ENCODE measurements at places on chromosomes 4 and X.
A peak's percentile ranks its signal among the peaks of the same experiment; 100 is the strongest.

DNA sequence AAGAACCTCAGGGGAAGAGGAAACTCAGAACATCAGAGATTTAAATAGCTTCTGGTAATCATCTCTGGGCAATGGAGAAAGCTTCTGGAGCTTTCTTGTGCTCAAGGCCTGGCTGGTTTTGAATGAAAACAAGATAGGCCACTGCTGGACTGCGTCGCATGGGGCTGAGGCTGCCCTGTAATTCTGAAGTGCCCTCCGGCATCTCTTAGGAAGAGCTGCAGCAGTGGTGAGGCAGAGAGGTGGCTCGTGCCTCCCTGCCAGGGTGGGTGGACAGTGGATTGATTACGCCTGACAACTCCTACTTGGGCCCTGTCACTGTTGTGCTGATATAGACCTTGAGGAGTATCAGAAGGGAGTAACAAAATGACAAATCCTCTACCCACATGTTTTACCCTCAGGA lies 279.7 kb downstream of the NR3C2 start:
- DNase-seq, result no peak

- no peak for DNase-seq
Measured at GRCh38 chr4:159428975-159429692, 326.3 kb downstream of the RAPGEF2 start.

DNA sequence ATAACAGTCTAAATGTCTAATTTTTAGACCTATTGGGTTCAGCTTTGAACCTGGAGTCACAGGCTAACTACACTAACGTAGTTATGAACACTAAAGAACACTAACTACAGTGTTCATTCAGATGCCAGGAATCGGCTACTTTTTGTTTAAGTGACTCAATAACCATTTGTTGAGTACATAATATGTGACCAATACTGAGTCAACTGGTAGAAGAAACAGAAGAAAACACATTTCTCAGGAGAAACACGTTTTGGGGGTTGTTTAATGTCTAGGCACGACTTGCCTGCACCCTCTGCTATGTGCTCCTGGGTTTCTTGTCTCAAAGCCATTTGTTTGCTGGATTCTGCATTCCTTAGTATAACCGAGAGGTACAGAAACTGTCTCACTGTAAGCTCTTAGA lies 18.6 kb upstream of the CLNK start:
- no peak for DNase-seq

DNA sequence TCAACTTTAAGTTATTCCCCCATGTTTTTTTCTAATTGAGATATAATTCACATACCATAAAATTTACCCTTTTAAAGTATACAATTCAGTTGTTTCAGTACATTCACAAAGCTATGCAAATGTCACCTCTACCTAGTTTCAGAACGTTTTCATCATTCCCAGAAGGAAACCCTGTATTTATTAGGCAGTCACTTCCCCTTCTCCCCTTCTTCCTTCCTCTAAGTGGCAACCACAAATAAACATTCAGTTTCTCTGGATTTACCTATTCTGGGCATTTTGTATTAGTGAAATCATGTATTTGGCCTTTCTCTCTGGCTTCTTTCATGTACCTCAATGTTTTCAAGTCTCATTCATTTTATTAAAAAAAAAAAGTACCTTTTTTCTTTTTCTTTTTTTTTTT lies 101.9 kb downstream of the TET2 start:
- DNase-seq, result no peak

DNA sequence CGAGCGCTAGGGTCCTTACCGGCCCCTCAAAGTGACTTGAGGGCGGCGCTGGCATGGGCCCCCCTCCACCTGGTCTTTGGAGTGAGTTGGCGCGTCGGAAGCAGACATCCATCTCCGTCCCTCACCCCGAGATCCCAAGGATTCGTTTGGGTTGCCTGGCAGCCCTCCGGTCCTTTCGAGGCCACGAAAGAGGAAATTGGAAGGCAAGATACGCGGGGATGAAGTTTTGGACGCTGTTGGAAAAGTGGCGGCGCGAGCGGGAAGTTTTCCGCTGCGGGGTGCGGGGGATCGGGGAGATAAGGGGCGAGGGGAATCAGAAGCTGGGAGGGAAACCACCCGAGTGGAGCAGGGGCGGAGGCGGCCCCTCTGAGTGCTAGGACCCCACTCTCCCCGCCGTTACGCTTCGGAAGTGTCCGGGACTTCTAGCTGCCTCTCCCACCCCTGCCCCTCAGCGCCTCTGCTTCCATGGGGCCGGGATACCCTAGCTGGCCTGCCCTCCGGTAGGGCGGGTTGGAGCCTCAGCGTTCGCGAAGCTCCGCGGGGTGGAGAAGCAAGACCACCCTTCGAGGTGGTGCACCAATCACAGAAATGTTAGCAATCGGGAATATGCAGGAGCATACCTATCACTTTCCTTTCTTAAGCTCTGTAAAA lies 57.8 kb downstream of the FRMPD3 start:
- no peak for DNase-seq

DNA sequence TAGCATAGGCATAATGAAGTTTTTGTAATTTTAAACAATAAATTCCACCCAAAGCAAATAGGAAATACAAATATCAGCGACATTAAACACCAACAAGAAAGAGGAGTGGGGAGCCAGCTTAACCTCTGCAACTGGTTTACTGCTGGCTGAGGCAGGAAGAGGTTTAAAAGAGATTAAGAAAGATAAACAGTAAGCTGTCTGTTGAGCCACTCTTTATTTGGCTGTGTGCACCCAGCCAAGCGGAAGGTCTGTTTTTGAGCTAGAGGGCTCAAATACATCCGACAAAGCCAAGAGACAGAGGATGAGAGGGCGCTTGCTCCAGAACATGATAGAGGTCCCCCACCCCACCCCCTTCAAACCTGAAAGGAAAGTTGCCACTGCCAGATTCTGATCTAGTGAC lies 191.4 kb downstream of the MGST2 start:
- DNase-seq, result no peak

DNA sequence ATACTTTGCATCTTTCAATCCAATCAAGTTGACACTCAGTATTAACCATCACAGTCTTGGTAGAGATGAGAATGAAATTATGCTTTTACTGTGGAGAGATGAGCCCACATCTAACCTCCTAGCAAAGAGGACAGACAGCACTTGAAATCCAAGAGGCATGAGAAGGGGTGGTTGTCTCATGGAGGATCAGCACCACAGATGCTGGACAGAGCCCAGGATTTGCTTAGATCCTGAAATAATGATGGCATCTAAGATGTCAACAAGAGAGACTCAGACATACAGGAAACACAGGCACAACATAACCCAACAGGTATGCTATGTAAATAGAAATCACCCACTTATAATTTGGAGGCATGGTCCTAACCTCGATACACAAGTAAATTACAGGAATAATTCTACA lies 74.3 kb upstream of the VCX2 start:
- DNase-seq, result no peak

DNA sequence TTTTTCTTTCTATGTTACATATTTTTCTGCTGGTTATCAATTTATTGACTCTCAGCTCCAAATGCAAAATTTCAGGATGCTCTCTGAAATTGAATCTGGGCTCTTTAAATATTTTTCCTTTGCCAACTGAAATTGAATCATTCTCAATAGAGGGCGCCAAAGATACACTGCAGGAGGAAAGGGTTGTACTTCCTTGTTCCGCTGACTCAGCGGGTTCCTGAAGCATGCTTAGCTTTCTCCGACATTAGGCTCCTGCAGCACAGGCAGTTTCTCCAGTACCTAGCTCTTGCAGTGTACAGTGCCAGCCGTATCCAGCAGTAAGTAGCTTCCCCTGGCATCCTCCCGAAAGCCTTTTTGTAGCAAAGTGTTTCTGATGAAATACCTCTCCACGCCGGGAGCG lies 28.8 kb upstream of the CFAP47 start:
- DNase-seq, result peak; percentile 2

- DNase-seq, result no peak
Measured at GRCh38 chrX:149711545-149712236, at the start of gene MAGEA11. Gene MAGEA11 (plus strand): TSS chrX:149712060. CDS start chrX:149713160, 1,100 bp downstream.

DNA sequence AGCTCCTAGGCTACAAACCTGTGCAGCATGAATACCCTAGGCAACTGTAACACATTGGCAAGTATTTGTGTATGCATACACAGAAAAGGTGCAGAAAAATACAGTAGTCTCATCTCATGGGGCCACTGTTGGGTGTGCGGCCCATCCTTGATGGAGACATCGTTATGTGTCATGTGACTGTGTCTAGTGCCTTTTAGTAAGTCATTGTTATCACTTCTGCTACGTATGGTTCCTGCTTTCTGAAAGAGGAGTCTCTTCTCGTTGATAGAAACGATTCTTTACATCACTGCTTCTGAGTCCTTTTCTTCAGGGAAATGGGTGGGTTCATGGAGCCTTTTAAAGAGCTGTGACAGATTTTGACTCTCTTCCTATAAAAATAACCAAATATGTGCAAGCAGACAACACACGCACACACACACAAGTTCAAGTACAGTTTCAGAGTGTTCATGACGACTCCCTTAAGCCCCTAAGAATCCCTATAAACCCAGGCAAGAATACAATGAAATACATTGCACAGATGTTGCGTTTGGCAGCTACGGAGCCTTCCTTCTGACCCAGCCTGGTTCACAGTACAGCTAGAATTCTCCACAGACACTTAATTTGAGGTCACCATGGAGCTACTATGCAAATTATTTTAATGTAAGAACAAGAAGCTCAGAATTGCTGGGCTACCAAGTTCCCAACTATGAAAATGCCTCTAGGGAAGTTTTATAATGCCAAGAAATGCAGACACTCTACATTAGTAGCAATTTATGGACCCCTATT lies 10.2 kb upstream of the STK32B start:
- DNase-seq, result no peak

- no peak for DNase-seq
Measured at GRCh38 chr4:15893962-15894361, 44.6 kb downstream of the FGFBP1 start.

- no peak for DNase-seq
Measured at GRCh38 chr4:110088670-110089069, 109.7 kb downstream of the ELOVL6 start.

DNA sequence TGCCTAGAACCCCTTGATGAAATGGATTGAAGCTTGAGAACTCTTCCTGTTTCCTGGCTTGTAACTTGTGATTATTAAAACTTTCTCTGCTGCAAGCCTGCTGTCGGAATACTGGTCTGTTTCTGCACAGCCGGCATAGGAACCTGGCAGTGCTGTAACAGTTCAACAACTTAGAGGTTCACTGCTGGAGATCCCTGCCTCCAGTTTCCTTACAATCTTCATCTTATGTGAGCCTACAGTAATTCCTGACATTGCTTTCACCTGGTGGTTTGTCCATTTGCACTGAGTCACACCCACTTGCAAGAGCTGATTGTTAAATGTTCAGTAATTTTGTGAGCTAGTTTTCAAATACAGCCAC lies 1.3 kb upstream of the SEPSECS start:
- no peak for DNase-seq

- DNase-seq, result no peak
Measured at GRCh38 chrX:43970528-43970927, 2.7 kb downstream of the NDP start.

DNA sequence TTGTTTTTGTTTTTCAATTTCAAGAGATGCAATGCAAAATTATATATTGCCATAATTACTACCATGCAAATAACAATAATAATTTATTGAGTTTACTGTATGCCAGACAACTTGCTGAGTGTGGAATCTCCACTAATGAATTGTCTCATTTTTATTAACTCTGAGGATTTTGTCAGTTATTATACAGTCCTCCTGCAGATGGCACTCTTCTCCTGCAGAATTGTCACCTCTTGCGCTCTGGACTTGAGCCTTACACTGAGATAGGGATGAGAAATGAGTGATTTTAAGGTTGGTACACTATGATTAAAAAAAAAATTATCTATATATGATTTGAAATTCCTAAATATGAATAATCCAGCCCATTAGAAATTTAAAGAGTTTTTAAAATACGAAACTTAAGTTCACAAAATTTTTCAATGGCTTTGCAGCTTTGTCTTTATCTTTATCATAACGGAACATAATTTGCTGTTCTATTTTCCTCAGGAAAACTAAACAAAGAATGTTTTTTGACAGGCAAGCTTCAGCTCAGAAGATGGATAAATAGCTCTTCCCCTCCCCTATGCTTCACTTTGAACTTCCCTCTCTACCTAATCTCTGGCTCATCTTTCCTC lies 12.7 kb upstream of the PAQR3 start:
- DNase-seq, result peak; percentile 23

DNA sequence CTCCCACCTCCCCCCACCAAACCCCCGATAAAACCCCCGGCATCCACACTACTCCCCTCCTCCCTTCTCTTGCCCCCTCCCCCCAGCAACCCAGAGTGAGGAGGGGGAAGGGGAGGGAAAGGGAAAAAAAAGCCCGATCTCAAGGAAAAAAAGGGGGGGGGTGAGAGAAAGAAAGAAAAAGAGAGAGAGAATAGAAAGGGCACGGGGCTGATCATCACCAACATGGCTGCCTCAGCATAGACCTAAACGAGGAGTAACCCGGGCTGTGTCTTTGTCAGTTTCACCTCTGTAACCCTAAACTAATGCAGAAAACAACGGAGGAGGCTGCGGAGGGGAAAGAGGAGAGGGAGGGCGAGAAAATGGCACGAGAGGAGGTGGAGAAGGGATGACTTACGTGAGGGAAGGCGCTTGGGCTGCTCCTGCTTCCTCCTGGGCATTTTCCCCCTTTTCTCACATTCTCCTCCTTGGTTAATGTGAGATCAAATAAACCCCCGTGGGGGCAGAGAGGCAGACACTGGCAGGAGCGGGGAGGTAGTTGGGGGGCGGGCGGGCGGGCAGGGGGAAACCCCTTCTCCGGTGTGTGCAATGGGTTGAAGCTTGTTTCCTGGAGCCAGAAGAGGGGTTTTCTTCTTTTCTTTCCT lies 532 bp downstream of the ZNF827 start:
- peak; percentile 38 for DNase-seq

DNA sequence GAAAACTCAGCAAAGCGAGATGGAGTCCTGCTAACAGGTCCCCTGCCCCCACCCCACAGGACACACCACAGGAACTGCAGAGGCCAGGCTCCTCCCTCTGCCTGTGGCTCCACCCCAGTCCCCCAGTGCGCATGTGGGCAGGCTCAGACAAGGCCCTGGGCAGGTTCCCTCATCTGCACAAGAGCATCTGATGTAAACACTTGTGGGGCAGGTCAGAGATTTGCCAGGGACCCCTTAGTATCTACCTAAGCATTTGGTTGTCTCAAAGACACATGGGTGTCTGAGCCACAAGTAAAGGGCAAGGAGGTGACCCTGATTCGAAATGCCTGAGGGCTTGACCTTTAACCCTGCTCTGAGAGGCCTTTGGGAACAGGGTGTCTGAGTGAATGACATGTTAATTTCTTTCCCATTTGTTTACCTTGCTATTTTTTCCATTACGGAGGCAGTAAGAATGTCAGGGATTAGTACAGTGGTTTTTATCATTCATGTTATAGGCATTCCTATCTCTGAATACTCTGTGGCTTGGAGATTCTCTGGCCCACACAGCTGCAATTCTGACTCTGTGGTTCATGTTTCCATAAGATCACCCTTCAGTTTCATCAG lies 85.3 kb downstream of the ZNF518B start:
- no peak for DNase-seq

DNA sequence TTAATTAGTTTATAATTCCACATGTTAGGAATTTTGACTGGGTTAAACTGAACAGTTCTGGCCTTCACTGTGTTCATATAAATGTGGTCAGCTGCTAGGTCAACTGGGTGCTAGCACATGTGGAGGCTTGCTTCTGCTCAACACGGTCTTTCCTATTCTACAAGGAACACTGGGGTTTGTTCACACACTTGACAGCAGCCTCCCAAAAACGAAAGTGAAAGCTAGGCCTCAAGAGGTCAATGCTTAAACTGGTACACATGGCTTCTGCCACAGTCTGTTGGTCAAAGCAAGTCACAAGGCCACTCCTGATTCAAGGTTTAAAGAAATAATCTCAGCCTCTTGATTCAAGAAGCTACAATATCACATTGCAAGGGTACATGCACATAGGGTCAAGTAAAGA lies 126.5 kb downstream of the QDPR start:
- DNase-seq, result peak; percentile 1

Measured in activated CD4-positive, alpha-beta T cell treated with anti-CD3 and anti-CD28 coated beads, Interleukin-2, amount 50 U/mL, for 48 hours (primary cell).